Naive thymus-derived CD8-positive, alpha-beta T cell (primary cell): ENCODE measurements at places on chromosomes 2 and 18. TPM values are rescaled to one million over a fixed set of nuclear protein-coding genes. Genes with fewer than 3 reads are reported as not detected.
A peak's percentile ranks its signal among the peaks of the same experiment; 100 is the strongest.

RAD51AP2 gene
- not detected for polyA plus RNA-seq

CNDP1 gene
- polyA plus RNA-seq, result not detected

LONRF2 gene
- polyA plus RNA-seq, result not detected

CCDC68 gene
- not detected for polyA plus RNA-seq

CD226 gene
- 26.4 TPM for polyA plus RNA-seq

CHAC2 gene
- polyA plus RNA-seq, result 5.4 TPM

GAREM2 gene
- polyA plus RNA-seq, result 1.5 TPM

ANO7 gene
- polyA plus RNA-seq, result 0.16 TPM

ABCB11 gene
- not detected for polyA plus RNA-seq

CCDC121 gene
- 1.8 TPM for polyA plus RNA-seq

- no peak for DNase-seq
Measured at GRCh38 chr2:51025906-51026555, 5.9 kb downstream of the NRXN1 start.

GRCh38 chr2:121490584-121491133 lies 40.0 kb upstream of the RNU4ATAC start:
- DNase-seq, result no peak

- DNase-seq, result no peak
Measured at GRCh38 chr2:84472856-84473565, 13.9 kb upstream of the SUCLG1 start.

DNA sequence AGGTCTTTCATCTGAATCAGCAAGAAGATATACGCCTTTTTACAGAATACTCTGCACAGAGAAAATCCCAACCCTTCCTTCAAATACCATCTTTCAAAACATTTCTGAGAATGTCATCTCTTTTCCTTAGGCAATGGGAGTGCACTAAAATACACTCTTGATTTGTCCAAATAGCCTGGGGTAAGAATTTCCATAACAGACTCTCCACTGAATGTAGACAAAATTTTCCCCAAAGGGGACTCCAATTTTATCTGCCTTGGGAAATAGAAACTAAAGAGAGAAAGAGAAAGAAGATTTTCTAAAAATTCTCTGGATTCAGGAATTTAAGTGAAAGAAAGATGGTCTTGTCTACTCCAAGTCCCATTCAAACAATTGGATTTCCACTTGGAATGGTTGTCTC lies 394.5 kb upstream of the CHAC2 start:
- DNase-seq, result no peak

- no peak for DNase-seq
Measured at GRCh38 chr18:40841467-40841866, 1113.6 kb upstream of the PIK3C3 start.

GRCh38 chr2:236610991-236611821 lies 41.6 kb downstream of the ACKR3 start:
- no peak for DNase-seq

GRCh38 chr2:43420389-43420801 lies 175.4 kb downstream of the THADA start:
- DNase-seq, result no peak

GRCh38 chr2:35410431-35411061 lies 945.0 kb upstream of the CRIM1 start:
- no peak for DNase-seq

- DNase-seq, result no peak
Measured at GRCh38 chr2:33636001-33636400, 36.9 kb upstream of the FAM98A start.

GRCh38 chr2:76312236-76312635 lies 601.5 kb upstream of the GCFC2 start:
- DNase-seq, result no peak

DNA sequence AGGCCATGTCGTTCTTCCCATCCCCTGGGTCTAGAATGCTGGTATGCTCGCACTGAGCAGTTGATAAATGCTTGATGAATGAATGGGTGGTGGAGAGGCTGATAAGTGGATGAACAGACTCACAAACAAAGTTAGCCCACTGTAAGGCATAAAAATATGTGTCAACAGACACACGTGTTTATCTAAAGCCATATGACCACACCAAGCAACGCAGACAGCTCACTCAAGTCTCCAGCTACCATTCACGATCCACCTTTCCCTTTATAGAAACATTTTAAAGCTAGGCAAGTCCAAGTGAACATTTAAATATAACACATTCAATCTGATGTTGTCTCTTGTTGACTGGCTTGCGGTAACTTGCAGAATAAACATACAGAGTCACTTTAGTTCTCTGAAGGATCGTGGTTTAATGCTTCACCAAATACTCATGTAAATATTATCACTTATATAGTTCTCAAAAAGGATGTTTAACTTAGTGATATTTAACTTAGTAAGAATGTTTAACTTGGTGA lies 105.5 kb downstream of the NOL10 start:
- no peak for DNase-seq

DNA sequence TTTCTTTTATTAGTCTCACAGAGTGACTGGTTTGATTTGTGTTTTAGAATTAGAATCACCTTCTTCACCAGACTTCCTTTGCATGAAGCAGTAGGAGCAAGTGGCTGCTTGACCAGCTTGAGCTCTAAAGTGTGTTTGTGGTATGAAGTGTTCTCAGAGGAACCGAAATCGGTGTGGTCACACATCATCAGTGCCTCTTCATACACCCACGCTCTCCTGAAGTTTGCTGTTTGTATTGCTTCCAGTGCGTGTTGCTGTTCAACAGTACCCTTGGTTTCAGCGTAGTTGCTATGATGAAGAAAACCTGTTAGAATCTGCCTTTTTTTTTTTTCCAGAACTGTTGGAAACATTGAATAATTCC lies 77.9 kb downstream of the LIMS1 start:
- DNase-seq, result peak; percentile 16

- DNase-seq, result no peak
Measured at GRCh38 chr2:145230546-145230945, 710.6 kb upstream of the ZEB2 start.

DNA sequence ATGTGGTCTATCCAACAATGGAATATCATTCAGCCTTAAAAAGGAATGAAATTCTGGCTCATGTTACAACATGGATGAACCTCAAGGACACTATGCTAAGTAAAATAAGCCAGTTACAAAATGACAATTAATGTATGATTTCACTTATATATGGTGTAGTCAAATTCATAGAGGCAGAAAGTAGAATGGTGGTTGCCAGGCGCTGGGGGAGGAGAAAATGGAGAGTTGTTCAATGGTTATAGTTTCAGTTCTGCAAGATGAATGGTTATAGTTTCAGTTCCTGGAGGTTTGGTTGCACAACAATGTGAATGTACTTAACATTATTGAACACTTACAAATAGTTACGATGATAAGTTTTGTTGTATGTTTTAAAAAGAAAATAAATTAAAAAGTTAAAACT lies 79.2 kb upstream of the IL1R2 start:
- no peak for DNase-seq

GRCh38 chr18:62784966-62785413 lies 69.6 kb downstream of the PHLPP1 start:
- no peak for DNase-seq

DNA sequence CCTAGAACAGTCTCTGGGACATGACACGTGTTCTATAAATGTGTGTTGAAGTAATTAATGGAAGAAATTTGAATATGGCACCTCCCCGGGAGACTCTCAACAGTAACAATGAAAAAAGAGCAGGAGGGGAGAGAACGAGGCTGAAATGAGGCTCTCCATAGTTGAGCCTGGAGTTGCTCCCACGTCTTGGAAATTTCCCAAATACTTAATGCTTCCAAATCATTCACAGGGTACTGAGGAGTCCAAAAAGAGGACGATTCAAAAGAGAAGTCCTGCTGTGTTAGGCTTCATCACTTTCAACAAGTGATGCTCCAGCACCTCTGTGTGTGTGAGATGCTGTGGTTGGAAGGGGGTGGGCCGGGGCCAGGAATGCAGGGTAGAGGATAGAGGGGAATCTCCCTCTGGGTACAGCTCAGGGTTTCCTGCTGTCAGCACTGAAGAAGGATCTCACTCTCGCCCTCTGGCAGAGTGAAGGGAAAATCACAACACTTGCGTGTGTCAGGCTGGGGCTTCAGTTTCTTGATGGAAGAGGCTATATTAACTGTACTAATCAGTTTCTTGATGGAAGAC lies 18.1 kb upstream of the ZNF407 start:
- no peak for DNase-seq

- DNase-seq, result no peak
Measured at GRCh38 chr2:238286551-238286950, 1.9 kb downstream of the PER2 start.
